ENCODE measurements at places on chromosomes 5 and 9. TPM values are rescaled to one million over a fixed set of nuclear protein-coding genes. Genes with fewer than 3 reads are reported as not detected.

GRCh38 chr9:94511955-94512265 is 43.0 kb upstream of the PCAT7 start:
- peaks cover 14% of the 10 kb centered on the region for H3K4me1 ChIP-seq
- no peak overlapping the region for H3K4me3 ChIP-seq
- H3K27me3 ChIP-seq: no peaks in the 10 kb centered on the region
- no peaks in the 10 kb centered on the region for H3K36me3 ChIP-seq

Gene KCNIP1
- total RNA-seq: not detected

Gene PCYOX1L
- 7.4 TPM for total RNA-seq

Gene JMY
- 9.9 TPM for total RNA-seq

Gene ZDHHC11B
- total RNA-seq: not detected
